ENCODE measurements at places on chromosomes 12 and 14.

GRCh38 chr14:101351146-101351545 is 210.1 kb upstream of the DIO3 start:
- no peak for DNase-seq

- no peak for DNase-seq
These were observed 346.2 kb upstream of the PRICKLE1 start for GRCh38 chr12:42935756-42936155.

DNA sequence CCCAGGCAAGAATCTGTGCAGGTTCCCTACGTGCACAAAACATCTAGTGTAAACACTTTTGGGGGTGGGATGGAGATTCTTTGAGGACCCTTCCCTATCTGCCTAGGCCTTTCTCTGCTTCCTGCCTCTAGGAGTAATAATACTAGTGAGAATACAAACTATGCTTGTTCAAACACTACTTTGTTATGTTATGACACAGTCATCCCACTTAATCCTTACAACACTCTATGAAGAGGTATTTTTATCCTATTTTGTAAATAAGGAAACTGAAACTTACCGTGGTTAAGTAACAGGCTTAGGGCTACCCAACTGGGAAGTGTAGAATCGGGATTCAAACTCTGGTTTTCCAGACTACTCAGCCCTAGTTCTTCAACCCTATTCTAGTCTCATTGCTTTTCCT is 96.5 kb downstream of the KCNA5 start:
- DNase-seq, result no peak

GRCh38 chr14:26596543-26597061 is 1.2 kb downstream of the NOVA1 start:
- no peak for DNase-seq

- no peak for DNase-seq
These were observed 61.7 kb upstream of the PTPRR start for GRCh38 chr12:70982286-70982685.

GRCh38 chr12:82176026-82176425 is 182.2 kb downstream of the CCDC59 start:
- no peak for DNase-seq

DNA sequence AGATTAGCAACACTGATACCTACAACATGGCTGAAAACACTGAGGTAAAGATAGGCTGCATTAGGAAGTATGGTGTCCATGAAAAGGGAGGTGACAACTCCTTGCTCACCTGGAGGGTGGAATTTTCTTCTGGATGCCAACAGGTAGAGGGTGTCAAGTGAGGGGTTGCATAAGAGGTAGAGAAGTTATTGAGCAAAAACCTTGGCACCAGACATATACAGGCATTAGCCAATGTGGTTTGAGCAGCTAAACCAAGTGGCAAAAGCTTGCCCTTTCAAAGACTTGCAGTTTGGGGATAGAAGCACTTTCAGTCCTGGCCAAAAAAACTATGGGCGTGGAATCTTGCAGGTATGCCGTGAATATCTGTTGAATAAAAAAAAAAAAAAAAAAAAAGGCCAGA is 3.8 kb downstream of the RITA1 start:
- DNase-seq, result no peak

GRCh38 chr14:50733494-50733893 is 65.4 kb upstream of the SAV1 start:
- DNase-seq, result no peak

GRCh38 chr12:76025601-76026575 is 5.7 kb downstream of the PHLDA1 start:
- DNase-seq, result no peak

- no peak for DNase-seq
These were observed 202.2 kb downstream of the AEBP2 start for GRCh38 chr12:19641235-19642080.

DNA sequence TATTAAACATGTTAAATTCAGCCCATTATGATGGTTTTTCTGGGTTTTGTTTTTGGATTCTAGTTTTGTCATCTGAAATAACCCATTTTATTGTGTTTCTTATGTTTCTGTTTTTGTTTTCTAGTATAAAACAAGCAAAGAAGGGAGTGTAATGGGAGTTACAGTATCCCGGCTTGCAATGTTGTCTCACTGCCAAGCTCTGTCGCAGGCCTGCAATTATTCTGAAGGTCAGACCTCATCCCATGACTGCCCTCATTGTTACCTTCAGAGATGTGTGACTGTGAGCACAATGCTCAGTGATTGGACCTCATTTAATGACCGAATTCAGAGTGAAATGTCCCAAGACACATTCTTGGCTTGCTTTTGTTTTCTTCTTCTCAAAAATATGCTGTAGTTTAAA is 73.0 kb upstream of the ATF1 start:
- DNase-seq, result no peak

GRCh38 chr14:37172024-37172869 is at the start of gene SLC25A21:
Gene SLC25A21, minus strand, starts transcription at chr14:37172606.
- peak; percentile 66 for DNase-seq

- no peak for DNase-seq
These were observed 293.7 kb downstream of the TTC6 start for GRCh38 chr14:37889087-37889486.

GRCh38 chr14:92651106-92651757 is 97.2 kb downstream of the LGMN start:
- DNase-seq, result no peak

- DNase-seq, result no peak
These were observed 39.4 kb downstream of the STAB2 start for GRCh38 chr12:103626498-103626897.

DNA sequence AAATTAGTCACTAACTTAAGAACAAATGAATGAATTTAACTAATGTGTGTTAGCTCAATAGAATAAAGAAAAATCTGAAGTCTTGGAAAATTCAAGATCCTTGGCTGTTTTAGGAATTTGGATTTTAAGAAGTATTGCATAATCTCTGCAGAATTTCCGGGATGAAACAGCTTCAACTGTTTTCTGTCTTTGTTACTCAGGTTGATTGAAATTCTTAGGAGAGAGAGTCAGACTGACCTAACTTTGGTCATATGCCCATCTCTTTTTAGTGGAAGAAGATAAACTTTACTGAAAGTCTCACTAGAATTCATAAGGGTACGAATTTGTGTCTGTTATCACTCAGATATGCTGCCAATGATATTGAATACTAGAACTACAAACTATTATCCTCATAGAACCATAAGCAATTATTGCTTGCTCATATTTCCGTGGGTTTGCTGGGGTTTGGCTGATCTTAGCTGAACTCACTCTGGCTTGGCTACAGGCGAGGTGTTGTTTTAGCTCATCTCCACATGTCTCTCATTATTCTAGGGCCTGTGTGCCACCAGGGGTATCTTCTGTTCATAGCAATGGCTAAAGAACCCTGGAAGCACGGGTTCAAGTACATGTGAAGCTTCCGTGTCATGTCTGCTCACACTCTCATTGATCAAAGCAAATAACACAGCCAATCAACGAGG is 257.4 kb upstream of the NOVA1 start:
- no peak for DNase-seq

DNA sequence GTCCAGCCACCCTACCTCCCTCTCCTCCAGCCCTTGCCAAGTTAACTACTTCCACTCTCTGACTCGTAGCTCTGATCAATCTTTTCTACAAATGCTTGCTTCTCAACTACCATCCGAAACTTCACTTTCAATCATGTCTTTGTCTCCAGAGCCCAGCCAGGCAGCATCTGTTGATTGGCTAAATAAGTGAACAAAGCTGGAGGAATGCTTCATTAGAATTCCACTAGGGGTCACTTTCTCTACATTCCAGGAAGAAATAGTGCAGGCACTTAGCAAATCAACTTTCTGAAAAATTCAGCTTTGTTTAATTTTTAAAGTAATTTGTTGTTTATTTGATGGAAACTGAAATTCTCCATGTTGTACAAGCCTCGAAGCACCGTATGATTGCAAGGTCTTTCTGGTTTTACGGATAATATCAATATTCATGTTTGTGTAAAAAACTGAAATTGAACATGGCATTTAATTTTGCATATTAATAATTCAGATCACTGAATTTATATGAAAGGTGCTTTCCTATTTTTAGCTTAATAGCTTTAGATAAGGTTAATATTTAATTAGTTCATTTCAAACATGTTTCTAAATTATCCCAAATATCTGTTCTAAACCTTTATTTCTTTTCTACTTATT is 32.4 kb upstream of the HELB start:
- no peak for DNase-seq

GRCh38 chr12:7835116-7835515 is 37.6 kb downstream of the SLC2A14 start:
- DNase-seq, result no peak

DNA sequence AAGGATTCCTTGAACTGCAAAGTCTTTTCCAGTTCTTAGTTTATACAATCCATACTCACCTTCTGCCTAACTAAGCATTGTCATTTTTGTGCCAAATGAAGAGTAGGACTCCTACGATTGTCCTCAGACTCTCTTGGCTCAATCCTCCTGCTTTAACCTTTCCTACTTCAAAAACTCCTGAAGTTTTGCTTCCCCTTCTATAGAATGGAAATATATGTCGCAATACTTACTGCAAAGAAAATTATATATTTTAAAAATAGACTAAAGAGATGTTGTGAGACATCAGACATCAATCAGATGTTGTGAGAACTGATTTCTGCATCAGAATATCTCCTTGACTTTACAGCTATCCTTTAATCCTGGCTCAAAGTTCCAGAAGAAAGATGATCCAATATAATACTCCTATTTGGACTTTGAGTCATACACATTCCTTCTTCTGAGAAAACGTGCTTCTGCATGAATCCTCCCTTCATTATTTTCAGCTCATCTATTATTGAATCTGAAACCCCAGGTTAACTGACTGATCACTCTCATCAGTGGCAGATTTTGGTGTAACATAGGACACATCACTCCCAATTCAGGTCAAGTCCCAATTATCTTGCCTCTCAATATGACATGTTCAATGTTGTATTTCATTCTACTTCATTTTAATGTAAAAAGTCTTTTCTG is 48.8 kb downstream of the A2M start:
- DNase-seq, result no peak

DNA sequence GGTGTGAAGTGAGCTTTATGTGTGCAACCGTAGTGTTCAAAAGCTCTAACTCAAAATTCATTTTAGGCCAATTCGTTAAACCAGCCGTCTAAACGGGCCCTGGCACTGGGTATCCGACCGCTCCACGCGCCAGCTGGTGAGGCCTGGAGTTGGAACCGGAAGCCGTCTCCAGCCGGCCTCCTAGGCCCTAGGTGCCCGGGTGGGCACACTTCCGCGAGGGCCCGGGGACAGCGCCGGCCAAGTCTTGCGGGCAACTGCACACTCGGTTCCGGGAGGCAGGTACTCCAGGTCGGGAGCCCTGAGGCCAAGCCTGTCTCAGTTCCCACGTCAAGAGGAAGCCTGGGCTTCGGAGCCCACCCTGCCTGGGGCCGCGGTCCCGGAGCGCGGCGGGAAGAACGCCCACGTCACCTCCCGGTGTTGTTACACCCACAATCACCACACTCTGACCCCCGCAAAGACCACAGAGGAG is 16.2 kb downstream of the OTX2 start:
- no peak for DNase-seq

- no peak for DNase-seq
These were observed 3.3 kb upstream of the KRT18 start for GRCh38 chr12:52945389-52946232.

- DNase-seq, result no peak
These were observed 613.8 kb downstream of the VRK1 start for GRCh38 chr14:97410667-97411620.

DNA sequence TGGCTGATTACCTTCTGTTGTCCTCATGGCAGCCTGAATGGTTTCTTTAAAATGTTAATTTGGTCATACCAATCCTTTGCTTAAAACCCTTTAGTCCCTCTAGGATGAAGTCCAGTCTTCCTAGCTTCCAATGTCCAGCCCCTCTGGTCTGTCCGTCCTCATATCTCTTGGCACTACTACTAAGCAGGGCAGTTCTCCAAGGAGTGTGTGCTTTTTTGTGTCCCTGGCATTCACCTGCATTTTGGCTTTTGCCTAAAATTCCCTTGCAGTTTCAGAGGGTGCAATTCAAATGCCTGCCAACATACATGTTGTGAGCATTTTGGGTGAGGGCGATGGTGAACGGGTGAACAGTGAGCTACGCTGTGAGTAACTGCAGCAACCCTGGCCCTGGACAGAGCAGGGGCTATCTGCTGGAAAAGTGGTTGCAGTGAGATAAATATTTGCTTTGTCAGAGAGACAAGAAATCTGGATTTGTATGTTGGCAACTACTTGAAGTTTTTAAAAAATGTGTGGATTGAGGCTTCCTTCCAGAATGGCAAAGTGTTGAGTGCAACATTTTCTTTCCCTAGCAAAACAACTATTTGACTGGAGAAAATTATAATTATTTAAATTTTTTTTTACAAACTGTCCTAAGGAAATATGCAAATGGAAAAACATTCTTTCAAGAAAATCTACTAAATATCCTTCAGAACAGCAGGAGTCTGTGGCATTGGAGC is 14.6 kb downstream of the GALNT8 start:
- no peak for DNase-seq

- DNase-seq, result no peak
These were observed 13.7 kb downstream of the DPF3 start for GRCh38 chr14:72880164-72880563.

DNA sequence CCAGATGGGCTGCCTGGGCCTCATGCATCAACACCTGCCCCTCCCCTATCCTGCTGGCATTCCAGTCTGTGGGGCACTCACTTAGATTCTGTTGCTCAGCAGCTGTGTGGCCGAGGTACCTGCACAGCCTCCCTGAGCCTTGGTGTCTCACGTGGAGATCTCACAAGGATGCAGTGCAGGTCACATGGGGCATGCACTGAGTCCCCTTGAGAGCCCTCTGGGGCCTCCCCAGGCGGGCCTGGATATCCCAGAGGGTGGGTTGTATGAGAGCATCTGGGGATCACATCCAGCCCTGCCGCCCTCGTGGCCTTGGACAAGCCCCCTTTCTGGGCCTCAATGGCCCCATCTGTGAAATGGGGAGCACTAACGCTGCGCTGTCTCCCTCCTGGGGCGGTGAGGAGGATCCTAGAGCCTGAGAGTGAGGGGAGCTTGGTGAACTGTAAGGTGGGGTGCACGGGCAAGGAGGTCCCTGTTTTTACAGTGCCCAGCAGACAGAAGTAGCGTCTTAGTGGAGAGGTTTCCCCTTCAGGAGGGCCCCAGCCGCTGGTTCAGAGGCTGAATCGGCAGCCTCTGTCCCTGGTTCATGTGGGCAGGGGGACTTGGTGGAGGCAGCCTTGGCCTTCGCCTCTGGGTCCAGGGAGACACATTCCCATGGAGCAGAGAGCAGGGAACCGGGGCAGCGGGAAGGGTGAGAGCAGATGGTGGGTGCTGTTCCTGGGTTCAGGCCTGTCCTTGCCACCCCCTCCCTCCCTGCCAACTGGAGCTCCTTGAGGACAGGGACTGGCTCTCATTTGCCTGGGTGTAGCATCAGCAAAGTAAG is 791 bp upstream of the SLC25A47 start:
- no peak for DNase-seq

DNA sequence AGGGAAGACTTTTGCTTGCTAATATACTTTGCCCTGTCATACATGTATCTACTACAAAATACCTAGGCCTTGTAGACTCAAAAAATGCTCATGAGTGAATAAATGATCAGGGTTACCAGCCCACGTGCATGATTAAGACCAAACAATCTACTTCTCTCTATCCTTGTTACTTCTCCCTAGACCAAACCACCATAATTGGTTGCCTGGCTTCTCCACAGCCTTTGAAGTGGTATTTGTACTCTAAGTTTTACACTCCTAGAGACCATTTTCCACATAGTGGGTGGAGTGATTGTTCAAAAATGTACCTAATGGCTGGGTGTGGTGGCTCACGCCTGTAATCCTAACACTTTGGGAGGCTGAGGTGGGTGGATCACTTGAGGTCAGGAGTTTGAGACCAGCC is 14.1 kb upstream of the RPS6KL1 start:
- DNase-seq, result no peak

GRCh38 chr14:86604561-86604960 is 1074.6 kb downstream of the FLRT2 start:
- no peak for DNase-seq

Data from NCI-H187 treated with DMSO at 0.1 percent for 48 hours (cell line).